ENCODE measurements at places on chromosomes 2 and 18.
A peak's percentile ranks its signal among the peaks of the same experiment; 100 is the strongest.

DNA sequence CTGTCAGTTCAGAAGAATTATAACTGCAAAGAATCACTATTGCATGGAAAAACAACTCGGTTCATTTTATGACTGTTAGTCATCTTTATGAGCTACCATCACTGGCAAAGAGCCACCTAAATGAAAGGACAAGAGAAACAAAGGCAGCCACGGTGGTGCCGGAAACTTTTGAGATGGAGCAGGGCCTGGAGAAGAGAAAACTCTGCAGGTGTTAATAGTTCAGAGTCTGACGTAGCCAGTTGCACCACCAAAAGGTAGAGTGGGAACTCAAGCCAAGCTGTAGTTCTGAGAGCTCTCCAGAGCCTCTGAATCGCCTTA is 110.9 kb downstream of the FTCDNL1 start:
- DNase-seq: no peak

- no peak for DNase-seq
These were observed 103.6 kb upstream of the TGFA start for GRCh38 chr2:70657246-70657645.

DNA sequence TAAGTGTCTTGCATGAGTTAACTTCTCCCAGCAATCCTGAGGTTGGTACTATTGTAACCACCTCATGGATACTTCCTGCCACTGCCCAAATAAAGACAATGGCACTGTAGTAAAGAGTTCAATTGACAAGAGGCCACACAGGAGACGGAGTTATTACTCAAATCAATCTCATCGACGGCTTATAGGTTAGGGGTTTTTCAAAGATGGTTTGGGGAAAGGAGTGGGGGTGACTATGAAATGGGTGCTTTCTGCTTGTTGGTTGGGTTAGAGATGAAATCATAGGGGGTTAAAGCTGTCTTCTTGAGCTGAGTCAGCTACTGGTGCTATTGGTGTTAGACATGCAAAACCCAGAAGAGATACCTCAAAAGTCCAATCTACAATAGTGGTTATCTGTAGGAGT is 1258.0 kb upstream of the ZEB2 start:
- DNase-seq: no peak

GRCh38 chr2:66571918-66572317 is 137.0 kb downstream of the MEIS1 start:
- no peak for DNase-seq

- no peak for DNase-seq
These were observed 185.0 kb downstream of the BCL11A start for GRCh38 chr2:60368456-60368855.

DNA sequence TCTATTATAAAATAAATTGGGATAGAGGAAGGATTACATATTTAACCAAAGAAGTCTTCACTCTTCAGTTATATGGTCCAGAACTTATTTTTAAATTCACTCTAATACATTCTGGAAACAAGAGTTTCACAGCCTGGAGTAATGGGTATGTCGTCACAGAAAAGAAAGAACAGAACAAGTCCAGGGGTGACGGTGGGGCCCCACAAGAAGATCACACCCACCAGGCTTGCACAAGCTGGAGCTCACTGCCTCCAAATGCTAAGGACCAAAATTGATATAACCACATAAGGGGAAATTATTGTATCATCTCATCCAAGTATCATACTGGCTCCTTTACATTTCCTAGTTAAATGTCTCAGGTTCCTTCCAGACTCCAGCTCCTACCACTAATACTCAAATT is 11.3 kb downstream of the LRPPRC start:
- no peak for DNase-seq

DNA sequence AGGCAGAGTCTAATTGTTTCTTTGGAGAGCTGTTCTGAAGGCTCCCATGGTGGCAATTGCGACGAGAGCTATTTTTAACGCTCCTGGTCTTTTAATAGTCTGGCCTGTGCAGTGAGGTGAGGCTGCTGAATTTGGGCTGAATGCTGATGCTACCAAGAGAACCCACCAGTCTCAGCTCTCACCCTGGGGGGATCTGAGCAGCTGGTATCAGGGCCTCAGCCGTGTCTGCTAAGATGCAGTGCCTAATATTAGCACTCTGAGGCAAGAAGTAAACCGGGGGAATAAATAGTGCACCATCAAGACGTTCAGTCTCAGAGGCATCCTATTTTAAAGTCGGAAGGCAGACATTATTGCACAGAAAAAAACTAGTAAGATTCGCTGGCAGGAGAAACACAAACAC is 214.8 kb upstream of the PID1 start:
- DNase-seq: no peak

DNA sequence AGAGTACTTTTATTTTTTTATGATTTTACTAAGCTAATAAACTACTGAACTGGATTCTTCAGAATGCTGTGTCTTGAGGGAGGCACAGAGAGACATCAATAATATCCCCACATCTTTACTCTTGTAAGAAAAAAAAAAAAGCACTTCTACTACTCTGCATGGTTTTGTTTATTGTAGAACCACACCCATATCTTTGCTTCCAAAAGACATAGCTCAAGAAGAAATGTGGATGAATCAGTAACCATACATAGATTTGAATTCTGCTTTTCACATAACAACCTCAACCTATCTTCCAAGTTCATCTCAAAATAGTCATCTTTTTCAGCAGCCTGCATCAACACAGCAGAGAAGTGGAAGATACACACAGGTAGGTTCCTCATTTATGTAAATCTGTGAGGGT is 12.2 kb upstream of the COL5A2 start:
- no peak for DNase-seq

DNA sequence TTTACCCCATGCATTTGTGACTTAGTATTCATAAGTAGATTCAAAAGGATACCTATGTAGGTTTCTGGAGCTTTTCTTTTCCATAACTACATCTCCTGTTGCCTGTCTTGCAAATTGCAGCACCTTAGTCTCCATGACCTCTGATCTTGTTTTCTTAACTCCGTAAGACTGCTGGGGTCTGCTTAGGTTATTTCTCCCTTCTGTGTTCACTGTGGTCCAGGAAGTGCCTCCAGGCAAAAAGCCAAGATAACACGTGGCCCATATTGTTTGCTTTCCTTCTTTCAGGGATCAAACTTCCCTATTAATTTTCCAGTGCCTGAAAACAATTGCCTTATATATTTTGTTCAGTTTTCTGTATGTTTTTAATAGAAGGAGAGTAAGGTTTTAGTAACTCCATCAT is 86.4 kb downstream of the GCA start:
- no peak for DNase-seq

- DNase-seq: peak; percentile 54
These were observed 95.6 kb downstream of the TNFRSF11A start for GRCh38 chr18:62420513-62421209.

GRCh38 chr2:192416060-192416459 is 221.3 kb upstream of the TMEFF2 start:
- no peak for DNase-seq

DNA sequence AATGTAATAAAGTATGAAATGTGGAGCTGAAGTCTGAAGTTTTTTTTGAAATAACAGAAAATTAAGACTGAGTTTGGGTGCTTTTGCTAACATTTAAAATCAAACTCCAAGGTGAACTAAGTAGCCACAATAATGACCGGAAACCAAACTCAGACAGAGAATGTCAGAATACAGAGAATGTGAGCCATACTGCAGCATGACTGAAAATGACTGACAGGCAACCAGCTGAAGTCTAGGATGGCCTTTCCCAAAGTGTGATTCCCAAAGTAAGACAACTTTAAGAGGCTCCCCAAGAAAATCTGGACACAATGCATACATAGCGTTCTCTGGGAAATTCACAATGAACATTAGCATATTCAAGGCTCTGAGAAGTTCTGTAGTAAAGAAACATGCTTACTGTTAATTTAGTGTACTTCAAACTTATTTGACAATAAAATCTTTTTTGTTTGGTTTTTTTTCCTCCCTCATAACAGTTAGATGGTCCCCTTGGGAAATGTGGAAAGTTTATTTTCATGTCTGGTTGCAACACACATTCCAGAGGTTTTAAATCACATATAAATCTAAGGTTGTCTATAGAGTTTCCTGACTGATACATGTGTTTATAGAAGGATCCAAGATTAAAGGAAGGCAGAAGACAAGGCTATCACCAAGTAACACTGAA is 28.6 kb downstream of the PLA2R1 start:
- DNase-seq: no peak

GRCh38 chr2:32835148-32835547 is 111.6 kb upstream of the LTBP1 start:
- DNase-seq: no peak

DNA sequence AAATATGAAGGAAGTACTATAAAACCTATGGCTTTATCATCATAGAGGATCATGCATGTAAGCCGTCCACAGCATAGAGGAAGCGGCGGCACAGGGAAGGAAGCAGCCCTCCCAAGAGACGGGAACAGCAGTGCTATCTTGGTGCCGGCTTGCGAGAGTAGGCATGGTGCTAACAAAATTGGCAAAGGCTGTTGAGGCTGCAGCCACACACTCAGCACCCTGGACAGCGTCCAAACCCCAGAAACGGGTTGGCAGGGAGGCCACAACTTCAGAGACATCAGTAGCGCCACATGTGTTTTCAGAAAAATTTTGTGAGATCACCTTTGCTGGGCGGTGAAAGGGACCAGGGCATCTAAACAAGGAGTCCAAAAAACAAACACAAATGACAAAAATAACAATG is 37.7 kb downstream of the NETO1 start:
- DNase-seq: no peak

- DNase-seq: no peak
These were observed 31.9 kb downstream of the VWA3B start for GRCh38 chr2:98118852-98119251.

DNA sequence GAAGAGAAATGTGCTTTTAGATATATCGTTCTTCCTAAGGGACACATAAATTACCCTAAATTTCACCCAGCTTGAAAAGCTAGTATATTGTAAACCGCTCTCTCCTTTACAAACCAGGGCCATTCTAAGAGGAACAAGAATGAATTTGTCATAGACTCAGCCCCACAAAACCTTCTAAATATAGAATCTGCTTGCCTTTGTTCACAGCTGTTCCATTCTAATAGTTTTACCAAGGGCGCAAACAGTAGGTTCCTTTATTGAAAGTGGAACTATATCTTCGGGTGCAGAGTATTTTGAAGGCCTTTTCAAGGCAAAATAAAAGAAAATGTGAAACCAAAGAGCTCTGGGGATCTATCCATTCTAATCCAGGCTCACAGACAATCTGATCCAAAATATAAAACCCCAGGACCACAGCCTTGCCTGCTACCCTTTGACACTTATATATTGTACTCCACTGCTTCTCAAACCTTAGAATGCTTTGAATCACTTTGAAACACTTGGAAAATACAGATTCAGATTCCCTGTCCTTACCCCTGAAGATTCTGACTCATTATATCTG is 316.8 kb downstream of the PAX3 start:
- DNase-seq: no peak

DNA sequence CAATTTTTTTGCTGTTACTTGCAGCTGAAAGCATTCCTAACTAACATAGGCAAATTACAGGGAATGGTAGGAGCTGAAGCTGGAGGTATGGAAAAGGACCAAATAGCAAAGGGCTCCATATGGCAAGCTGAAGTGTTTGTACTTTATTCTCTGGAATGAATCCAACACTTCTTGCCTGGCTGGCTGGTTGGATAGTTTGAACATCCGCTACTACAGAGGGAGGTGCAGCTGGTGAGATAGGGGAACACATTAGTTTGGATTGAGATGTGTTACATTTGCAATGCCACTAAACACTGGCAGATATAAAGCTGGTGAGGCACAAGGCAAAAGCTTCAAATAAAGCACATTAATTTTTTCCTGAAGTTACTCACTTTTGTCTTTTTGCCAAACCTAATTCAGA is 291.5 kb downstream of the SP3 start:
- DNase-seq: no peak

GRCh38 chr2:131657895-131658768 is 130.4 kb downstream of the CCDC74A start:
- DNase-seq: no peak

- no peak for DNase-seq
These were observed 11.8 kb upstream of the SH3BP4 start for GRCh38 chr2:234939996-234940395.

- DNase-seq: no peak
These were observed 8.6 kb downstream of the SH3RF3 start for GRCh38 chr2:109137616-109138015.

- no peak for DNase-seq
These were observed 1237.6 kb upstream of the LRRTM1 start for GRCh38 chr2:81542119-81542518.
